ENCODE measurements at places on chromosomes 1 and 21. TPM values are rescaled to one million over a fixed set of nuclear protein-coding genes. Genes with fewer than 3 reads are reported as not detected.

LYPD8 gene
- not detected for polyA plus RNA-seq

CYP4X1 gene
- polyA plus RNA-seq = 2.8 TPM

TEDDM1 gene
- not detected for polyA plus RNA-seq

IRF6 gene
- polyA plus RNA-seq = 0.71 TPM

TMEM54 gene
- 15.7 TPM for polyA plus RNA-seq
